ENCODE measurements at places on chromosomes 6 and 20. TPM values are rescaled to one million over a fixed set of nuclear protein-coding genes. Genes with fewer than 3 reads are reported as not detected.

Gene KCNQ5
- polyA plus RNA-seq, result 0.15 TPM

Gene RSPO3
- 0.38 TPM for polyA plus RNA-seq

Gene HSPA1L
- polyA plus RNA-seq, result 1.3 TPM

Gene OR12D3
- not detected for polyA plus RNA-seq

Gene BTN1A1
- not detected for polyA plus RNA-seq

Gene NKX2-2
- not detected for polyA plus RNA-seq

Gene RIPPLY2
- 0.05 TPM for polyA plus RNA-seq

Gene PBX2
- polyA plus RNA-seq, result 11.5 TPM

Gene BCAS1
- 8.9 TPM for polyA plus RNA-seq

Gene ZNFX1
- polyA plus RNA-seq, result 10.4 TPM

Gene DEFB125
- polyA plus RNA-seq, result not detected

Gene ECT2L
- 2.7 TPM for polyA plus RNA-seq

Gene PROKR2
- not detected for polyA plus RNA-seq

Gene EGFL8
- 3.9 TPM for polyA plus RNA-seq

Gene NEURL2
- 2.0 TPM for polyA plus RNA-seq

Gene ZSCAN23
- polyA plus RNA-seq, result 1.5 TPM

Gene ATP9A
- polyA plus RNA-seq, result 10.6 TPM

Gene PGC
- polyA plus RNA-seq, result 1.1 TPM

Gene SH3BGRL2
- polyA plus RNA-seq, result 1.8 TPM

Gene FOXA2
- polyA plus RNA-seq, result not detected

Gene ZNF311
- 0.75 TPM for polyA plus RNA-seq

Gene PPIL1
- polyA plus RNA-seq, result 9.6 TPM

Gene MMP24OS
- 50.8 TPM for polyA plus RNA-seq

Gene GUCA1A
- not detected for polyA plus RNA-seq

Gene RBM24
- 1.5 TPM for polyA plus RNA-seq

Gene FRK
- 2.8 TPM for polyA plus RNA-seq
